Activated naive CD8-positive, alpha-beta T cell treated with anti-CD3 and anti-CD28 coated beads, Interleukin-2, amount 50 U/mL, for 16 hours (primary cell): ENCODE measurements at places on chromosomes 7 and 10.
A peak's percentile ranks its signal among the peaks of the same experiment; 100 is the strongest.

DNA sequence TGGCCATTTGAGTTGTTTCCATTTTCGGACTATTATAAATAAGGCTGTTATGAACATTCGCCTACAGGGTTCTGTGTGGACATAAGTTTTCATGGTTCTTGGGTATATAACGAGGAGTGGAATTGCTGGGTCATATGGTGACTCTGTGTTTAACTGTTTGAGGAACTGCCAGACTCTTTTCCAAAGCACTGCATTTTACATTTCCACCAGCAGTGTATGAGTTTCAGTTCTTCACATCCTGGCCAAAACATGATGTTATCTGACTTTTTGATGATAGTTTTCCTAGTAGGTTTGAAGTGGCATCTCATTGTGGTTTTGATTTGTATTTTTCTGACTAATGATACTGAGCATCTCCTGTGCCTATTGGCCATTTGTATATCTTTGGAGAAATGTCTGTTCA is 5.4 kb downstream of the SUV39H2 start:
- no peak for DNase-seq

- DNase-seq: no peak
These were observed 287.2 kb downstream of the PTPRN2 start for GRCh38 chr7:158300427-158300826.

DNA sequence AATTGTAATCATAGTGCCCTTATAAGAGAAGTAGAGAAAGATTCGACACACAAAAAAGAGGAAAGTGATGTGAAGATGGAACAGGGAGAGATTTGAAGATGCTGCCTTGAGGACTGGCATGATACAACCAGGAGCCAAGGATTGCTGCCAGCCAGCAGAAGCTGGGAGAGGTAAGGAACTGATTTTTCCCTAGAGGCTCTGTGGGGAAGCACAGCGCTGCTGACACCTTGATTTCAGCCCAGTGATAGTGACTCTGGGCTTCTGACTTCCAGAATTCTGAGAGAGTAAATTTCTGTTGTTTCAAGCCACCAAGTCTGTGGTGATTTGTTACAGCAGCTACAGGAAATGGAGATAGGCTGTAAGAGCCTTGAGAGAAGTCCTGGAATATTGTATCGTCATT is 98.2 kb downstream of the RAB11FIP2 start:
- no peak for DNase-seq

GRCh38 chr7:158498443-158499081 is 89.1 kb downstream of the PTPRN2 start:
- no peak for DNase-seq

- DNase-seq: no peak
These were observed 1.7 kb upstream of the CXCL12 start for GRCh38 chr10:44386546-44387052.

DNA sequence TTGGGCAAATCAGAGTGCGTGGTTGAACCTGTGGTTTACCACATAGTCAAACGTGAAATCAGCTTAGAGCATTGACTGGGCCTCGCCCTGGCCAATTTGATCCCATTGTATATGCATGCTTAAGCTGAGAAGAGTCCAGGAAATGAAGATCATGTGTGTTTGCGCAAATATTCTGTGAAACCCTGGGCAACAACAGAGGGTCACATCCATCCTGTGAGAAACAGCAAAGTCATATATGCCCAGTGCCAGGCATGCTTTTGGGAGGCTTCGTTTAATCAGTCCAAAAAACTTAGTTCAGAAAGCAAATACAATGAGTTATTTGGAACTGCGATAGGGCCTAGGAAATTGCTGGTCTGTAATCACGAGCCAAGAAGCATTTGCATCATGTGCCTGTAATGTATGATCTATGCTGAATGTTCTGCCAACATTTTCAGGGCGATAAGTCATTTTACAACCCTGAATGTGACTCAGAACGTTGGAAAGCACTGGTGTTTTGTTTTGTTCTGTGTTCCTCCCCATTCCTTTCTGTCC is 412.1 kb upstream of the CELF2 start:
- DNase-seq: no peak

DNA sequence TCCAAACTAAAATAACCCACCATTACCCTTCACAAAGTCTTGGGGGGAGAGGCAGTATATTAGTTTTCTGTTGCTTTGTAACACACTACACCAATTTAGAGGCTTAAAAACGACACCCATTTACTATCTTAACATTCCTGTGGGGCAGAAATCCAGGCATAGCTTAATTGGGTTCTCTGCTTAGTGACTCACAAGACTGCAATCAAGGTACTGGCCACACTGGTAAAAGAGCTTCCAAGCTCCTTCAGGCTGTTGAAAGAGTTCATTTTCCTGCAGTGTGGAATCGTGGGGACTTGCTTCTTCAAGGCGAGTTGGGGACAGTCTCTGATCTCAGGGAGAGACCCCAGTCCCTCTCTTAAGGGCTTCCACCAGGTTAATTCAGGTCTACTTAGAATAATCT is 139.1 kb downstream of the XPNPEP1 start:
- no peak for DNase-seq

DNA sequence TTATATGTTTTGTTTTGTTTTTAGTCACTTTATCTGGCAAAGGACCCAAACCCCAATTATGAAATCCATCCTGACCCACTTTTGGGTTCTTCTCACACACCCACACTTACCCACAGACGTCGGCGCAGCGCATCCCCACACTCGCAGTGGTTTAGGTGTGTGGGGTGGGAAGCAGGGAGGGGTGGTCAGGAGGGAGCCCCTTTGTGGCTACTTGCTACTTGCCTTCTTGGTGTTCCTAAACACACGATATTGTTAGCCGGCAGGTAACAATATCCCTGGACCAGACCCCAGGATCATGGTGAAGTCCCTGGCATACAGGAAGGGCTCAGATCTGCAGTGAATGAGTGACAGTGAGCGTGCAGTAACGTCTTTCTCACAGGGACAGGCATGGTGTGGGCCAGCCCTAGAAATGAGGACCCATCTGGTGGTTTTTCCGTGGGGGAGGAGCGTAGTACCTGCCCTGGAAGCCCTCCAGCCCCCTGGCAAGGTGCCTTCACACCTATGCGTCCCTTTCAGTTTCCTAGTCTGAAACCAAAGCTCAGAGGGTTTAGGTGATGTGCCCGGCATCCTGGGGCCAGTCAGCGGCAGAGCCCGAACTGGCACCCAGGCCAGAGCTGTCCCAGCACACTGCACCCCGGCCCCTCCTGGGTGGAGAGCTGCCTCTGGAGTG is 4.4 kb downstream of the SPOCK2 start:
- DNase-seq: peak; percentile 51

DNA sequence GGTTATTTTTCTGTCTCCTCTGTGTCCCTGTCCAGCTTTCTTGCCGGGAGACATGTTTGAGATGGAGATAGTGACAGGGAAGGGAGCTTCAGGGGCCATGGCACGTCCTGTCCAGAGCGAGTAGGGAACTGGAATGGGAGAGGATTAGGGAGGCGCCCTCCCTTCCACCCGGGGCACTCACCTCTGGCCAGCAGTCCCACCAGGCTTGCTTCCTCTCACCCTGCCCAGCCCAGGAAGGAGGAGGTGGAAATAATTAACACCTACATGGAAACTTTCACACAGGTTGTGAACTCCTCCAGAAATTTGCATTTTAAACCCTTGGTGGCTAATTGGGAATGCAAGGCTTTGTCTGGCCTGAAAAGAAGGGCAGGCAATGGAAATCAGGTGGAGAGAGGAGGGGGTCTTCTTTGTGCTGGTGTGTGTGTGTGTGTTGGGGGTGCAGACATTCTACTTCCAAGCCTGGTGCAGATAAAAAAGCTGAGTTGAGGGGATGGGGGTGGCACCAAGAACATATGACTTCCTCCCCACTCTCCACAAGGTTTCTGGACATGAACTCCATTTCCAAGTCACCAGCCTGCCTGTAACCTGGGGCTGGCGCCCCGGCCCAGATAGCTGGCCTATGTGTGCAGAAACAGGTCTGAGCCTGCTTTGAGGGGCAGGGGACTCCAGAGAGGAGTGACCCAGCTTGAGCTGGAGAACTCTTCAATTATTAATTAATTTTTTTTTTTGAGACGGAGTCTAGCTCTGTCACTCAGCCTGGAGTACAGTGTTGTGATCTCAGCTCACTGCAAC is 199.4 kb downstream of the CYP26A1 start:
- no peak for DNase-seq

- no peak for DNase-seq
These were observed 295.1 kb downstream of the RPS24 start for GRCh38 chr10:78328592-78329404.

- no peak for DNase-seq
These were observed 28.7 kb downstream of the PVRIG start for GRCh38 chr7:100248483-100248882.

- DNase-seq: no peak
These were observed 494.3 kb downstream of the AUTS2 start for GRCh38 chr7:70092314-70093204.

GRCh38 chr7:17689361-17689902 is 250.9 kb downstream of the SNX13 start:
- no peak for DNase-seq

GRCh38 chr10:13728898-13729535 is 142.3 kb downstream of the PRPF18 start:
- no peak for DNase-seq

GRCh38 chr10:75825235-75825634 is 393.8 kb downstream of the LRMDA start:
- no peak for DNase-seq

- no peak for DNase-seq
These were observed 227.7 kb downstream of the CUX1 start for GRCh38 chr7:102044984-102045673.

- DNase-seq: no peak
These were observed 56.9 kb upstream of the AOAH start for GRCh38 chr7:36781011-36781738.

- no peak for DNase-seq
These were observed 122.0 kb upstream of the TCERG1L start for GRCh38 chr10:131433568-131433967.

DNA sequence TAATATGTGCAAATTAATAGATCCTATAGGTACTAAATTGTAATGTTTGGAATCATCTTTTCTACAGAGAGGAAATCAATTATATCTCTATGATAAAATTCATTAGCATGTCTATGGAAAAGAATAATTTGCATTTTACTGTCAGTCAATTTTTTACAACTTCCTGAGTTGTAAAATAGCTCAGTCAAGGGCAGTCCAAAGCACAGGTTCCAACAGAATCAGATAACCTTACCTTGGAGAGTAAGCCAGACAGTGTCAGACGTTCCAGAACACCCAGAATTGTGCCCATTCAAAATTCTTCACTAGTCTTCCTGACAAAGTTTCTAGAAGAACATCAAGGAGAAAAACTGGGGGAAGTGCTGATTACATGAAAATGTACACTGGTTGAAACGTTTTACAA is 31.1 kb upstream of the IMMP2L start:
- DNase-seq: no peak

DNA sequence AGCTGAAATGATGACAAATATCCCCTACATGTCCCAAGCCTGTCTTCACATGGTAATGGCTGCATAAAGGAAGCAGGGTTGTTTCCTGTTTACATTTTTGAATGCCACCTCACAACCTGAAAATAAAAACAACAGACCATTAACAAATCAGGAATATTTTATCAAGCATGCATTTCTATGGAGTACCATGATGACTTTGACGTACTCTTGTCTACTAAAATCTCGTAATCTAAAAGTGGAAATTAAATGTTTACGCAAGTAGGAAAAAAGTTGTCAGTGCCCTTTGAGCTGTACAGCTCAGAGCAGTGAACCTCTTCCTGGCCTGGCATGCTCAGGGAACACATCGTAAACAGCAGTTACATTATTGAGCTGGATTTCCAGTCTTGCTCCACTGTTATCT is 194.1 kb downstream of the INHBA start:
- DNase-seq: no peak

- DNase-seq: no peak
These were observed 1.4 kb downstream of the RBP3 start for GRCh38 chr10:47349516-47349915.

- DNase-seq: no peak
These were observed 159.1 kb upstream of the EEPD1 start for GRCh38 chr7:35993676-35994606.

DNA sequence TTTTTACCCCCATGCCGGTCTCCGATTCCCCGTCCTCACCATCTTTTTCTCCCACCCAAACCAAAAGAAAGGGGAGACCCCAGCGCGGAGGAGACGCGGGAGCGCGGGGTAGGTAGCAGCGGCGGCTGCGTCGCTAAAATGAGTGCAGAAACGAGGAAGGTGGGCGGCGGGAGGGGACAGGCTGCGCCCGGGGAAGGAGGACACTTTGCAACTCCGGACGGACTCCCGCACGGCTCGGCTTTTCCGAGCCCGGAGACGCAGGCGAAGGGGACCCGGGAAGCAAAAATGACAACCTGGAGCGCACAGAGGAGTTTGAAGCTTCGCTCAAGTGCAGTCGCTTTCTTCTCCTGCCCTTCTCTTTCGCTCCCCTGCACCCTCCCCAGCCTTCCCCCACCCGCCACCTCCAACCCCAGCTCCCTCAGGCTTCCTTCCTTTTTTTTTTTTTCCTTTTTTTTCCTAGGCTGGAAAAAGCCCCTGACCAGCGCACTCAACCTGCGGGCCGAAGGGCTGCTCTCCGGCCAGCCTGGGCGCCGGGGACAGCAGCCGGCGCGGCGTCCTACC is 453 bp downstream of the SFMBT2 start:
- no peak for DNase-seq

GRCh38 chr7:46512891-46513413 is 591.9 kb upstream of the IGFBP3 start:
- DNase-seq: no peak

DNA sequence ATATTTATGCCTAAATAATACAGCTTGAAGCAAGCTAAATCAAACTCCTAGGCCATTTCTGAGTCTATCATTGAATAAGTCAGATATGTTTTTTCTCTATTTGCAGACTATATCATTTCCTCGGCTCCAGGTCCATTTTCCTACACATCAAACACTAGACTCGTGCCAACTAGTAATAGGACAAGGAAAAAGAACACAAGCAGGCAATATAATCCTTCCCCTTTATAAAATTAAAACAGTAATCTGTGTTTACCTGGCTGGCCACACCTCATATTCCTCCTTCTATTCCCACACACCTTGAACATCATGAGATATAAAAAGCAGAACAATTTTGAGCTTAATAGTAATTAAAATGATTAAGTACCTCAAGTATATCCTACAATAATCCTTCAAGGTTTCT is 325.7 kb downstream of the TFEC start:
- DNase-seq: no peak

DNA sequence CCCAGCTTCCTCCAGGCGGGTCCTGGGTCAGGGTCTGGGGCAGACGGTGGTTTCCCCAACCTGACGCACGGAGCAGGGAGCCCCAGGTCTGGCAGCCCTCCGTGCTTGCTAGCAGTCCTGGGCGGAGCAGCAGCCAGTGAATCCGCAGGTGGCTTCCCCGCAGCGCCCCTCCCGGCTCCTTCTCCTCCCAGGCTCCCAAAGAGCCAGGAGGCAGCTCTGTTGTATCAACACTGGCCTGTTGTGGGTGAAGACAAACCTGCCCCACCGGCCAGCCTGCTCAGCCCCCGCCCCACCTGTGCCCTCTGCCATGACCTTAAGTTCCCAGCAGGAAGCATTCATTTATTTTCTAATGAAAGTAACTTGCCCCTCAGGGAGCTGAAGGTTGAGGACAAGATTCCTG is 24.0 kb upstream of the TMEM213 start:
- DNase-seq: no peak

- no peak for DNase-seq
These were observed 35.4 kb downstream of the JMJD1C start for GRCh38 chr10:63430091-63430998.

GRCh38 chr10:76352300-76352699 is 920.9 kb downstream of the LRMDA start:
- no peak for DNase-seq

GRCh38 chr10:49117376-49118070 is 2.2 kb upstream of the VSTM4 start:
- DNase-seq: no peak

GRCh38 chr10:92914478-92915325 is 66.4 kb downstream of the EXOC6 start:
- DNase-seq: peak; percentile 8
